ENCODE measurements at places on chromosomes 2 and 18.

DNA sequence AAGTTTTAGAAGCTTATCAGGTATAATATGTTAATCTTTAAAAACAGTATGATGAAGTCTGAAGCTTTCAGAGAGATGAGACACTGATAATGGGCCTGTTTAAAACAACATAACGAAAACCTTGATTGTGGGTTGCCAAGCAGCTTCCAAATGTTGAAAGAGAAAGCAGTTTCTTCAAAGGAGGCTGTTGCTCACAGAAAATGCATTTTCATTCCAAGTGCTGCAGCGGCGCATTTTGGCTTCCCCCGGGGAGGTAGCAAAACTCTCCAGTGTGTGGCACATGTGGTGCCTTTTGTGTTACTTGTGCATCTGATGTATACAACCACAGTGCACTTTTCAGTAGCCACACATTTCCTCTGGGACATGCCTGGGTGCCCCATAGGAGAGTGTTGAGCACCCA, 66.1 kb downstream of the TMEFF2 start:
- DNase-seq, result no peak

DNA sequence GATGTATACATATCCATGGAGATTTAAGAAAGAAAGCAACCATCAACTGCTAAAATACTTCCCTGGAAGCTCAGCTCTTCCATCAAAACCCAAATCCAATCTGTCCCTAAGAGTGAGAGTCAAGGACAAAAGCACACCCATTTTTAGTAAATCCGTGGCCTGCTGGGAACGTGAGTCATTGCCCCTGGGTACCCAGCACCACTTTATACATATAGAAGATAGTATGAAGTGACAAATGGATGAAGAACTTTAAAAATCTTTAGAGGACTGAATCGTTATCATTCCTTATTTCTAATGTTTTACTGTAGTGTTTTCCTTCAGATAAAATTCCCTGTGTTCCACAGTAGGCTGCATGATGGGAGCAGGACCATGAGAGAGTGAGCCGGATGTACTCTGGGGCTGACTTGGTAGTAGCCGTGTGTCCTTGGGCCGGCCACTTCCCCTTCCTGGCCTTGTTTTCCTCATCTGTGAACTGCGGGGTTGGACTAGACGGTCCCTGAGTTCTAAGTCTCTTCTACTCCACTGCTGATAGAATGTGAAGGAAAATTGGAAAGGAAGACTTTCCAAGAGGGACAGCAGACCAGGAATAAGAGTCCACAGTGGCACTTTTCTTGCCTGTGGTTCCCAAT, 28.5 kb upstream of the CEP68 start:
- DNase-seq, result no peak

DNA sequence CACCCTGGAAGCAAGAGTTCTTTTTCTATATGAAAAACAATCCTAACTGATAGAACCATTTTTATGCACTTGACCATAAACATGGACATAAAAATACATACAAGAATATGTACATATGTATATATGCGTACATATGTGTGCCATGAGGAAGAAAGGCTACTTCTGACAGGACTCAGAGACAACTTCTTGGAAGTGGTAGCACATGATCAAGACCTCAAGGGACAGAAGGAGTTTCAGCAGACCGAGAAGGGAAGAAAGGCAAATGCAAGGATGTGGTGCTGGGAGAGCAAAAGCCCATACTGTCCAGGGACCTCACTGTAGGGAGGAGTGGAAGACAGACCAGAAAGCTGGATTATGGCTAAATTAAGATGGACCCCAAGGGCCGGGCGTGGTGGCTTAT, 11.4 kb upstream of the NPAS2 start:
- no peak for DNase-seq

DNA sequence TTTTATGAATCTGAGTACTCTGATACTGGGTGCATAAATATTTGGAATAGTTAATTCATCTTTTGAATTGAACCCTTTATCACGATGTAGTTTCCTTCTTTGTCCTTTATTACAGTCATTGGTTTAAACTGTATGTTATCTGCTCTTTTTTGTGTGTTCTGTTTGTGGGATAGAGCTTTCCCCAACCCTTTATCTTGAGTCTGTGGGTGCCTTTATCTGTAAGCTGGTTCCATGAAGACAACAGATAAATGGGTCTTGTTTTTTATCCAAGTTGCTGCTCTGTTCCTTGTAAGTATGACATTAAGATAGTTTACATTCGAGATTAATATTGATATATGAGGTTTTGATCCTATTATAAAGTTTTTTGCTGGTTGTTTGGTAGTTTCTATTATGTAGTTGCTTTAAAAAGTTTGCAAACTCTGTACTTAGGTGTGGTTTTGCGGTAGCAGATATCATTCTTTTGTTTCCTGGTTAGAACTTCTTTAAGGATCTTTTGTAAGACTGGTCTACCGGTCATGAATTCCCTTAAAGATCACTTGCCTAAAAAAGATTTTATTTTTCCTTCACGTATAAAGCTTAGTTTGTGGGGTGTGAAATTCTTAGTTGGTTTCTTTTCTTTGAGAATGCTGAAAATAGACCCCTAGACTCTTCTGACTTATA, 1451.3 kb upstream of the SLC39A10 start:
- no peak for DNase-seq
